ENCODE measurements at places on chromosomes 2 and 18. TPM values are rescaled to one million over a fixed set of nuclear protein-coding genes. Genes with fewer than 3 reads are reported as not detected.

- no peak for DNase-seq
Measured at GRCh38 chr2:235960716-235961640, 207.2 kb downstream of the GBX2 start.

Gene KCNJ13
- not detected for total RNA-seq

- no peak for DNase-seq
Measured at GRCh38 chr18:9578306-9578705, 36.1 kb downstream of the PPP4R1 start.

- peak; percentile 84 for DNase-seq
Measured at GRCh38 chr2:42618972-42619371, 50.5 kb downstream of the MTA3 start.

DNA sequence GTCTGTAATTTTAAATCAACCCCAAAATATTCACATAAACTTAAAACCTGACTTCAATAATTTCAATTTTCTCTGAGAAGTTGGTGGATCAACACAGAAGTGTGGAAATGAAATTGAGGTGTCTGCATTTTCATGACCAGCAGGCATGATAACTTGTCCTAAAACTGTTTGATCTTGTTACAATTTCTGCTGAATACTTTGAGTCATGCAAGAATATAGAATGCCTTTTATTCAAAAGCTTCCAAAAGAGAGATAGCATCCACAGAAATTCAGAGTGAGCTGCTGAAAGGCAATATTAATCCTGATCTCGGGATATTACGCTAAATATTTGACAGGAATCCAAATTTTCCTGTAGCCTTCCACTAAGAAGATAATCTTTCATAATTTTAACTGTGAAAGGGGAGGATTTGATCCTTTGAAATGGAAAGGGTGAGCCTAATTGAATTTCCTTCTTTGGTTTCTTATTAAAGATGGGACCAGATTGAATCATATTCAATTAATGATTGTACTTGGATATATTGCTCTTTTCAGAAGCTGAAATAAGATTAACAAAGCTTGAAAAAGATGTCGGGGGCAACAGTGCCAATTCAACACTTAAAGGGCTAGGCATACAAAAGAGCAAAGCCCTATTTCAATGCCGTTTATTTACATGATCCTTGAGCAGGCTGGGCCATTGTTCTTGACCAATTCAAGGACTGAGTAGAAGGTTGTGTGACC lies 129.3 kb downstream of the NCKAP5 start:
- no peak for DNase-seq

- DNase-seq: no peak
Measured at GRCh38 chr2:159609811-159610549, 6.4 kb downstream of the BAZ2B start.

Gene AP1S3
- total RNA-seq: 3.3 TPM

- no peak for DNase-seq
Measured at GRCh38 chr2:147348931-147349555, 495.8 kb upstream of the ACVR2A start.

Gene HOXD13
- not detected for total RNA-seq

DNA sequence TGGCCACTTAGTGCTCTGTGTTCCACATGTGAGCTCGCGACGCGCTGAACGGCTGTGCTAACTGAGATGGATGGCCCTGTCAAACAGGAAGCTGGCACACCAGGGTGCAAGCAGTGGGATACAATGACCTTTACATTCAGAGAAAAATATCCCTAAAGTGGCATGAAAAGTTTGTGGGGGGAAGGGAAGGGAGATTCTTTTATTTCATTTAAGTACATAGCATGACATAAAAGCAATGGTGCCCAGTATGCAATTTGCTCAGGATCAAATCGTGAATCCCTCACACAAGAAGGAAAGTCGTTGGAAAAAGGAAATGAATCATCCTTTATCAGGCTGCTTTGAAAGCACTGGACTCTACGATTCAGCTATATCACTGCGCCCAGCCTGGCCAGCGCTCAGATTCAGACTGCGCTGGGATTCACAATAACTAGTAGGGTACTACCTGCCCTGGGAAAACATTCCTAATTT lies 26.0 kb downstream of the SATB2 start:
- peak; percentile 17 for DNase-seq

Gene SNED1
- total RNA-seq: 39.5 TPM

Gene DNAH6
- total RNA-seq: under 0.01 TPM

Gene LRRTM4
- not detected for total RNA-seq

DNA sequence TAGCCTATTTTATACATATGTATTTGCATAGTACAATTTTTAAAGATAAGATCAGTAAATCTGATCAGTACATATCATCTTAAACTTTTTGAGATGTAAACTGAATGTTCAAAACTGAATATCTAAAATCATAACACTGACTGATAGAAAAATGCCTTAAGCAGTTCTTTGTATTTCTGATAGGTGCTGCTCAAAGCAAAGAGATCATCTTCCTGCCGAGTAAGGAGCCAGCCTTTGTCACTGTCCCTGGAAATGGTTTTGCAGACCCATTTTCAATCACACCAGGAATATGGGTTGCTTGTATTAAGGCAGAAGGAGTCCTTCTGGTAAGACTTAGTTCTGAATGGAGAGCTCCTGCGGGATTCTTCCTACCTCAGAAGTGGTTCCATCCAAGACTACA lies 135.0 kb downstream of the LAMA3 start:
- DNase-seq: no peak

- no peak for DNase-seq
Measured at GRCh38 chr2:137262594-137262993, 497.2 kb downstream of the THSD7B start.

- DNase-seq: no peak
Measured at GRCh38 chr2:105313877-105314276, 15.7 kb downstream of the TGFBRAP1 start.

DNA sequence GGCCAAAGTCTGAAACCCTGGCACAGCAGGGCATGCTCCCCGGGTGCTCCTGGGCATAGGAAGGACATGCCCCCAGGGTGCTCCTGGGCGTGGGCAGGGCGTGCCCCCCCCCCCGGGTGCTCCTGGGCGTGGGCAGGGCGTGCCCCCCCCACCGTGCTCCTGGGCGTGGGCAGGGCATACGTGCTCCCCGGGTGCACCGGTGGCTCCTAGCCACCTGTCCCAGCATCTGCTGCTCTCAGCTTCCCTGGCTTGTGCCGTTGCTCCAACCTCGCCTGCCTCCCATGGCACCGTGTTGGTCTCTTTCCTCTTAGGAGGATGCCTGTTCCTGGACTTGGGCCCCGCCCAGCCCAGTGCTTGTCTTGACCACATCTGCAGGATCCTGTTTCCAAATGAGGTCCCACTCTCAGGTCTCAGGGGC lies 95.6 kb upstream of the CTDP1 start:
- no peak for DNase-seq

- no peak for DNase-seq
Measured at GRCh38 chr18:63257453-63257852, 62.1 kb downstream of the BCL2 start.

Gene CHST10
- 7.4 TPM for total RNA-seq

Gene ZNF521
- total RNA-seq: 23.6 TPM

- no peak for DNase-seq
Measured at GRCh38 chr2:177622521-177622920, 229.9 kb downstream of the AGPS start.

- DNase-seq: no peak
Measured at GRCh38 chr2:127625572-127625951, 20.4 kb upstream of the GPR17 start.

Gene HOXD10
- total RNA-seq: not detected

Data from fibroblast of lung (primary cell).